ENCODE measurements at places on chromosomes 2 and 18.

DNA sequence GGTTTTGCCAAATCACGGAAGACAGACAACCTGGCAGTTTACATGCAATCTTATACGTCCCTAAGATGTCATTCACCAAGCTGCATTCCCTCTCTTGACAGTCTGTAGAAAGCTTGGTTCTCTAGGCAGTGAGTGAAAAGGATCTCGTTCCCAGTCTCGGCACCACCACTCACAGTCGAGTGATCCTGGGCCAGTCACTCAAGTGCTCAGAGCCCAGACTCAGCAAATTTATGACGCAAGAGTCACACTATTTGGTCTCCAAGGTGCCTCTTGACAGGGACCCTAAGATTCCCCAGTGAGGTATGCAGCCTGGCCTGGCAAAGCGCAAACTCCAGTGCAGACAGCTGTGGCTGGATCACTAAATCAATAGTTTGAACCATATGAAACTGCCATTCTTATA, 77.9 kb downstream of the EIPR1 start:
- peak; percentile 20 for DNase-seq

GRCh38 chr2:156189584-156189983, 142.9 kb downstream of the NR4A2 start:
- no peak for DNase-seq

DNA sequence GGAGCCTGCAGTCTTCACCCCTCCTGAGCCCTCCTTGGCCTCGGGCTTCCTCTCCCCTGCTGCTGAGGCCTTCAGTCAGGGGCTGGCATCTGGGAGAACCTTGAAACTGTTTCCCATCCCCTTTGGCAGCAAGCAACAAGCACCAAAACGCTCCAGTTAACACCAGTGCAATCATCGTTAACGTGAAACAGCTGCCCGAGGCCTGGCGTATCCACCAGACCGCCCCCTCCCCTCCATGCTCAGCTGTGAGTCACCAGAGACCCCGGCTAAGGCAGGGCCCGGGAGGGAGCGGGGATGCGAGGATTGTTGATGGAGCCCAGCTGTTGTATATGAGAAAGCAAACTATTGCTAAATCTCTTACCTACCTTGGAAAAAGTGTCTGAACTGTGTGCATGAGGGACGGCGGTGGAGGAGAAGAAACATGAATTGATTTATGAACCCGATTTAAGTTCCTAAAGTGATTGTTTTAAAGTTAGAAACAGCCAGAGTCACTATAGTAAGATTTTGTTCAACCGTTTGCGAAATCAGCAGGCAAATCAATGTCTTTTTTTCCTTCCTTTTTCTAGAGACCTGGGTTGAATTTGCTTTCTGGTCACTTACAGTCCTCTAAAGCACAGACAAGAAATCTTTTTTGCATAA, 5.2 kb downstream of the ZFP36L2 start:
- peak; percentile 83 for DNase-seq

- no peak for DNase-seq
Observed at GRCh38 chr2:8646731-8647461, 35.0 kb upstream of the ID2 start.

DNA sequence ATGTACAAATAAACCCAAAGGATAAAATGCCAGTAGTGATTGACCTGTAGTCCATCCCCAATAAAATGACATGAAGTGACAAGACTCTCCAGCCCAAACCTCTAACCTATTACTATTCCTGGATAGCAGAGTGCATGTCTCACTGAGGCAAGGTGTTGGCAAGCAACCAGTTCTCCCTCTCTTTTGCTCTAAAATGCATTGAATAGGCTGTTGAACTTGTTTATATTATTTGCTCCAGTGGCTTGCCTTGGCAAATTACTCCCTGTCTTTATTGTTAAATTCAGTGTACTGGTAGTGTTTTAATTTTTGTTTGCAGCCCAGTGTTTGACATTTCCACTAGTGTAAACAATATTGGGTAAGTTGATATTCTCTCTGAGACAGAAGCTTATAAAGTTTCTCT, 70.5 kb downstream of the CSRNP3 start:
- no peak for DNase-seq

DNA sequence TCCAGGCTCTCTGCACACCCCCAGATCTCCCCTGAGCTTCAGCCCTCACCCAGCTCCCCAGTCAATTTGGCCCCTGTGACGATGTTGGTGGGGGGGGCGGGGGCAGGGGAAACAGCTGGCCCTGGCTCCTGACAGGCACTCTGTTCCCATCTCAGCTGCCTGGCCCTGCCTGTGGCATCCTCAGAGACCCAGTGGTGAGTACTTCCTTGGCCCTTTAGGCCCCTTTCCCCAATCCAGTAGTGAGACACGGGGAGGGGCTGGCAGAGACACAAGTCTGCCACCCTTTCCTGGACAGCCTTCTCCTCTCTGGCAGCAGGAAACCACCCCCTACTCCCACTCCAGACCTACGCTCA, 19.3 kb upstream of the C1QL2 start:
- DNase-seq = no peak

- DNase-seq = no peak
Observed at GRCh38 chr18:44543387-44543786, 137.3 kb upstream of the SETBP1 start.
